CD4-positive, alpha-beta T cell treated with Interleukin-17A for 1 hour (primary cell): ENCODE measurements at places on chromosomes 7 and 10.
A peak's percentile ranks its signal among the peaks of the same experiment; 100 is the strongest.

DNA sequence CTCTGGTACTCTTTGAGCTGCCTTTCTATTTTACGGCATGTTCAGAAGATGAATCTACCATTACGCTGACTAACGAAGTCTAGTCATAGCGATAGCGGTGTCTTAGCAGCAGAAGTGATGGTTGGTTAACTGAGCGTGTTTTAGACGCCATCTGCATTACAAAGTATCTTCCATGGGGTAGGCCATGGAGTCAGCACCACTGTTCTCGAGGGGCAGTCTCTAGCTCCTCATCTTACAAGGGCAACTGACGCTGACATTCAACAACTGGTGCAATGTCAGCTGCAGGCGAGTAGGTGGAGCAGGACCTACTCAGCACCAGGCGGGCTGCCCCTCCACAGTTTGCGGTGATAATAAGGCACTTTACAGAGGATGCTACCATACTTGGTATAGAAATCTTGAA, 88.7 kb downstream of the ADARB2 start:
- DNase-seq: no peak

DNA sequence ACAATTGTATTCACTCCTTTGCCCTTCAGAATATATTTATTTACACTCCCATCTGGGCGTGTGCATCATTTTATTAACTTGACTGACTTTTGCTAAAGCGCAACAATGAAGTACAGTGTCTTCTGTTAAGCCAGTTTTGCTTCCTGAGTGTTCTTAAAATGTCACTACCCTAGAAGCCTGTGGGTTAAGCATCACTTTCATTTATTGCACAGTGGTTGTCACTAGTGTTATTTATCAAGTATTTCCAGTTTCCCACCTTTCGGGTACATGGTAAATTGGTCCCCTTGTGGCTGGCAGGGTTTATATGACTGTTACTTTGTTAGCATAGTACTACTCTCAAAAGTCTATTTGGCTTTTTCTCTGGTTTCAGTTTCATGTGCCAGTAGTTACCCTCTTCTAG, 3.3 kb downstream of the HILPDA start:
- no peak for DNase-seq

- DNase-seq: no peak
These were observed 47.6 kb downstream of the POT1 start for GRCh38 chr7:124881981-124882380.

GRCh38 chr7:77838929-77839491, 40.4 kb downstream of the PHTF2 start:
- no peak for DNase-seq

DNA sequence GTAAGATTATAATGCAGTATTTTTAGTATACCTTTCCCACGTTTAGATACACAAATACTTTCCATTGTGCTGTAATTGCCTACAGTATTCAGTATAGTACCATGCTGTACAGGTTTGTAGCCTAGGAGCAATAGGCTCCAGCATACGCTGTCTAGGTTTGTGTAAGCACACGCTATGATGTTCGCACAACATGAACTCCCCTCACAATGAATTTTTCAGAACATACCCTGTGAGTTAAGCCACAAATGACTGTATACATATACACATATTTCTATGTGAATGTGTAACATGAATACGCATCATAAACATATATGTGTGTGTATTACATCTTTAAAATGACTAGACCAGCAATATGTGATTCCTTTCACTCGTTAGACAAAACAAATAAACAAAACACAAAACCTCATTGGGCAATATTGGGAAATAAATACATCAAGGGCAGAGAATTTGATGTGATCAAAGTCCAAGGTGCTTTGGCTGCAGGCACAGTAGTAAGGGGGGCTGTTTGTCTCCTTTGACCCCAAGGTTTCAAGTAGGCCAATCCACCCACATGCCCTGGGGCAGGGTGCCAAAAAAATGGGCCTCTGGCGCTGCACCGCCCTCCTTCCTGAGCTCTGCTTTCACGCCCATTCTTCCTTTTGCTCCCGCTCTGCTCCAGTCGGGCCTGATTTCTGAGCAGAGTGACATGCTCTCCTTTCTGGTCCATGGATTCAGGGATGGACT, 33.9 kb downstream of the CHN2 start:
- no peak for DNase-seq

DNA sequence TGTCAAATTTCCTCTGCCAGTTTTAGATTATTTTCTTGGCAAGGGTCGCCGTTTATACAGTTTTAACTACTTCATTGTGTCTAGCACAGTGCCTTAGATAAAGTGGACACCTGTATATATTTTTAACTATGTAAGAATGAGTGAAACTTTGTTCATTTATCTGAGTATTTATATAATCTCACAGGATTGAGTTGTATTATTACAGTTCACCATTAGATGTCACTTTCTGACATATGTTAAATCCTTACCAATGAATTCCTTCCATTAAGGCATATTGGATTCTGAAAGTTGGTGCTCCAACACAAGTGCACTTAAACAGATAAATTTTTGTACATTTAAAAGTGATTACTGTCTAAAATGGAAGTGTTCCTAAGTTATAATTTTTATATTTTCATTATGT, 43.0 kb downstream of the ZMYND11 start:
- DNase-seq: peak; percentile 30

- no peak for DNase-seq
These were observed 73.0 kb upstream of the CABCOCO1 start for GRCh38 chr10:61589547-61590243.

DNA sequence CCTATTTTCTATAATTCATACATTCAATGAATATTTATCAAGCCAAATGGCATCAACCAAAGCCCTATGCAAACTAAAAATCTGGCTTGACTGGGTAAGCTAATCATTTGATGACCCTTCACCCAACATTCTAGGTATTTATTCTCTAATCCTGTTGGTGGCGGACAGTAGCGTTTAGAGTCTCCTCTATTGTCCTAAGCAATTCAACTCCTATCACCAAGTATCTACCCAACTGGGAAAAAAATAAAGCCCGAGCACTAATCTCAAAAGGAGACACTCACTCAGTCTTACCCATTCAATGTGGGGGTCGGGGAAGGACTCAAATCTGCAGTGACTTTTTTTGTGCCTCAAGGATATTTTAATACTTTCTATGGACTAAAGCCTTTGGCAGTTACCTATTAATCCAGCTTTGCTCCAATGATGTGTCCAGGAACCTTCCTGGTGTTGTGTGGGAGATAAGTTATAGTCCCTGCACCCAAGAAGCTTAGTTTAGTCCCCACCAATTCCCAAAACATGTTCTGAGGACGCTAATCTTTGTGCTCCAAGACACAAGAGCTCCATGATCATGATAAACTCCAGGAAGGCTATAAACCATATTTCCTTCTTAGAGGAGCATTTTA, 30.6 kb downstream of the DNMBP start:
- DNase-seq: no peak

GRCh38 chr10:100939763-100940344, 27.1 kb downstream of the SLF2 start:
- no peak for DNase-seq

- DNase-seq: no peak
These were observed 462.1 kb upstream of the DPP6 start for GRCh38 chr7:153590136-153590535.

DNA sequence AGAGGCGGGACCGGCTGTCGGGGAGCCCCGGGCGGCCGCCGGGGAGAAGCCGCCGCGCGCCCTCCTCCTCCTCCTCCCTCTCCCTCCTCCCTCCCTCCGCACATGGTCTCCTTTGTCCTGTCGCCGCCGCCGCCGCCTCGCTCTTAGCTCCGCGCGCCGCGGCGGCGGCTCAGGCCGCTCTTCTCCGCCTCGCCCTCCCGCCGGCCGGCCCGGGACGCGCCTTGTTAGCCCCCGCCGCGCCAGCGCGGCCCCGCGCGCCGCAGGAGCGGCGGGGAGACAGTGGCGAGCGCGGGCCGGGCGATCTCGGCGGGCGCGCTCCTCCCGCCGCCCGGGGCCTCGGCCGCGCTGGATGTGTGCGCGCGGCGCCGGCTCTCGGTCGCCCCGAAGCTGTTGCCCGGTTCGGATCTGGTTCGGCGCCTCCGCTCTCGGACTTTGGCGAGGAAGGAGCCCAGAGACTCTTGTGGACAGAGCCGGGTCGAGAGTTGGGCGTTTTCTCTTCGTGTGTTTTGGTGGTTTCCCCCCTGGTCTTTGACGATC, 437.4 kb upstream of the GALNT17 start:
- DNase-seq: peak; percentile 22

- peak; percentile 51 for DNase-seq
These were observed 14.9 kb downstream of the ZC3HAV1 start for GRCh38 chr7:139094596-139094995.

- no peak for DNase-seq
These were observed 70.8 kb downstream of the OAT start for GRCh38 chr10:124347956-124348355.

DNA sequence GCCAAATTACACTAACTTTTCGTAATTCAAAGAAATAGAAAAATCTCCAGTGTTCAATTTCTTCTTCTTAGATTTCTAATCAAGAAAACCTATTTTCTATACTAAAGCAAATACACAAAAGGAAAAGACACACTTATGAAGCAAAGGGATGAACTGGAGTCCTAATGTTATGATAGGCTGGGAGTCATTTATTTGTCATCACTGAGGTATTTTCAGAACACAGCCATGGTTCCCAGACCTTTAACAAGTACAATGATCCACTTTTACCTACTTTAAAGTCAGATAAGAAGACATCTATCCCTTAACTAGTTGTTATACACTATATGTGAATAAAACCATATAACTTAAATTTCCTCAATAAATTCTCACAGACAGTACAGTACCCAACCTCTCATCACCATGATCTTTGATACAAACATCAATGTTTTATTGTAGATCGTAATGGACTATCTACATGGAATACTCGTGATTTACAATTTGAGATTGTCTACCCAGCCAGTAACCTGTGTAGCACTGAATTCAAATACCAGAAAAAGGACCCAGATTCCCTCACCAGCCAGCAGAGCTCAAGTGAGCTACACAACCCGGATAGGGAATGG, 12.5 kb downstream of the ASNS start:
- DNase-seq: no peak

DNA sequence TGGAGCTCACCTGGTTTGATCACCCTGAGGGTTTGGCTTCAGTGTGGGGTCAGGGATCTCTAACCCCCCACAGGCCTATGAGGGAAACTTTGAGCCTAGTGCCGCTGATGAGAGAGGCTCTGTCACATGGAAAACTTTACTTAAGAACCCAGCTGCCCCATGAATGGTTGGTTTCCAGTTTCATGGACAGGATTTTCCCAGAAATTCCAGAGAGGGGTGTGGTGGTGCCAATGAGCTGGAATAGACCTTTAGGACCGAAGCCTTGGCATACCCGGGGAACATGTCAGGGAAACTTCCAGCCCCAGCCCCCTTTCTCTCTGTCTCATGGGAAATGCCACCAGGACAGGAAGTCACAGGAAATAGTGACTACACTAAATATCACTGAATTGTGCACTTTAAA, 36.9 kb downstream of the AKR1B1 start:
- no peak for DNase-seq

GRCh38 chr10:124917428-124918190, 24.3 kb upstream of the ZRANB1 start:
- DNase-seq: peak; percentile 42

- DNase-seq: no peak
These were observed 41.8 kb upstream of the TSPAN13 start for GRCh38 chr7:16711730-16712129.

GRCh38 chr10:79948976-79949722, at the start of gene SFTPD:
Gene SFTPD, minus strand, starts transcription at chr10:79949105. Its CDS starts 2,446 bp downstream, at chr10:79946659.
- no peak for DNase-seq

DNA sequence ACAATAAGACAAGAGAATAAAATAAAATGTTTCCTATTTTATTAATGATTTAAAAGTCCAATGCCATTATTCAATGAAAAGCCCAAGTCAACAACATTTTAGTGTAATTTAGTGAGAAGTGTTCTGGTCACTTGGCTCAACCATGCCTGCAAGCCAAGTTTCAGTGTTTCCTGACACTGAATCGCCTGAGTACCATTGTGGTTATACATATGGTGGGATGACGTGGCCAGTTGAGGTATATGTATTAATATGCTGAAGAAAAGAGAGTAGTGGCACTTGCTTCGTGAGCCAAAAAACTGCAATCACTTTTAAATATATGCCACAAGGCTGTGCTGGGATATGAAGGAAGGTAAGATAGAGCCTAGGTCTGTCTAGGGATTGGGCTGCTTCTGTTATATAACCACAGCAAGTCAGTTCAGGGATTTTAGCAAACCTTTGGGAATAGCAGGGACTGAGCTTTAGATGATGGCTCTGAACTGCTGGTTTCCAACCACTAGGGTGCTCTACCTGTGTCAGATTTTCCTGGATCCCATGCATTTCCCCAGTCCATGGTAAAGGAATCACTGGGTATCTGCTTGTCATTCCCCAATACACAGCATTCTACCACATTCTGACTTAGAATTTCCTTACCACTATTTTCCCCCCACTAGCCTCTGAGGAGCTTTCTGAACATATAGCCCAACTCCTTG, 214.0 kb upstream of the PRPS1L1 start:
- no peak for DNase-seq

- DNase-seq: peak; percentile 72
These were observed 47.3 kb downstream of the MYPN start for GRCh38 chr10:68156373-68157185.

DNA sequence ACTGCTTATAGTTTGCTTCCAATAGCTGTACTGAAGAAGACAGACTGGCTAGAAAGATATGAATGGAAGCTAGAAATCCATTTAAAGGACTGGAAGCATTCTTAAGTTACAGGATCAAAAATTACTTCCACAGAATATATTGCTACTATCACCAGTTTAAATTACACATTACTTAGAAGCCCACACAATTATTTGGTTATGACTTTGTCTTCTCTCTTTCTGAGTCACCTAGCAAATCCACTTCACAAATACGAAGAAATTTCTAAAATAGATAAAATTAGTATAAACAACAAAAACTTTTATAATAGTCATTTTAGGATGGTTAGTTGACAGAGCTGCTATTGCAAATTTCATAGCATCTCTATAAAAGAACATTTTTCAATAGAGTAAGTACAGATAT, 108.1 kb downstream of the SNX13 start:
- DNase-seq: no peak

- DNase-seq: no peak
These were observed 6.0 kb downstream of the PDGFA start for GRCh38 chr7:513521-514166.

GRCh38 chr7:30164567-30164966, 29.8 kb downstream of the MTURN start:
- peak; percentile 48 for DNase-seq

GRCh38 chr7:13628239-13629001, 361.0 kb downstream of the ETV1 start:
- no peak for DNase-seq

DNA sequence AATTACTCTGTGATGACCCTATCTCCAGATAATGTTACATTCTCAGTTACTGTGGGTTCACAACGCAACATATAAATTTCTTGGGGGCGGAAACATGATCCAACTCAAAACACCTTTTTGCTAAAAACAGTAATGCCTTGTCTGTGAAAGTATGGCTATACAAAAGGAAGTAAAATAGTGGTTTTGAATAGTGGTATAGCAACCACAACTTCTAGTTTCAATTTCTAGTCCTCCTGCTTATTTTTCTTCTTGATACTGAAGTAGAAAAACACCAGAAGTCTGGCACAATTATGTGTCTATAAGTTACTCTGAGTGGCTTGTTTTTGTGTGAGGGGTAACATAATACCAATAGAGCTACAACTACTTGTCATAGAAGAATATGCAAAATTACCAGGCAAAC, 21.5 kb upstream of the ZNF800 start:
- peak; percentile 55 for DNase-seq
